Activated CD8-positive, alpha-beta T cell treated with anti-CD3 and anti-CD28 coated beads, Interleukin-2, amount 10 ng/mL, durations not matched to agents 7 days and 5 days (primary cell): ENCODE measurements at places on chromosomes 6 and 20. TPM values are rescaled to one million over a fixed set of nuclear protein-coding genes. Genes with fewer than 3 reads are reported as not detected.

DNA sequence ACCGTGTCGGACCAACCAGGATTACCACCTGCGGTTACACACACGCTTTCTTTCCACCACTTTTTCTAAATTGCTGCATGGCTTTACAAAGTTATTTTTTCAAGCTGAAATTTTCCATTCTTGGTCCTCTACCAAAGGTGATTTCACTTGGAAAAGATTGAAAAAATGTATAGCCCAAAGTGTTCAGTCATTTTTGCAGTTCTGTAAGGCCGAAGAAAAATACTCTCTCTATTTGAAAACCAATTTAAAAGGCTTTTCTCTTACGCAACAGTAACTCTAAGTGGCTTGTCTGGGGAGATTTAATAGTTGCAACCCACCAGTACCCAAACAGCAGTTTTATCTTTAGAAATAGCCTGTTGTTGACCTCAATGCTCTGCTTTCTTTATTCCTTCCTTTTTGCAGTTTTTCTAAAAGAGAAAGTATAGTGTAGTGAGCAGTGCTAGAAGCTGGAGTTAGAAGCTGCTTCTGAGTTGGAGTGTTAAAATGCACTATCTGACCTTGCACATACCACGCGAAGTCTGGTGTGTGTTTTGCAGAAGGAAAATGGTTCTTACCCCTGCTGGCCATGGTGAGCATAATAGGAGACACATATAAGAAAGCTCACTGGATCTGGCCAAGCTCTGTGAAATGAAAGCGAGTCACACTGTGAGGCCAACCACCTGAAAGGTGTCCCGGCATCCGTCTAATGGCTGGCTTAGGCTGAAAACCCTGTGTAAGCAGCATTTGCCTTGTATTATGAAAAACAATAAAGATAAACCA is 271.6 kb upstream of the PRND start:
- no peak overlapping the region for H3K4me3 ChIP-seq
- no peak for DNase-seq
- peaks cover 13% of the 10 kb centered on the region for H3K27me3 ChIP-seq
- no peaks in the 10 kb centered on the region for H3K4me1 ChIP-seq

GRCh38 chr6:42618686-42619085 is 54.9 kb downstream of the UBR2 start:
- H3K27ac ChIP-seq = no peak overlapping the region
- peaks cover 45% of the 10 kb centered on the region for H3K36me3 ChIP-seq
- peaks cover 19% of the 10 kb centered on the region for H3K4me1 ChIP-seq
- H3K4me3 ChIP-seq = no peak overlapping the region
- no peaks in the 10 kb centered on the region for H3K27me3 ChIP-seq

GRCh38 chr6:14384175-14384949 is 266.8 kb downstream of the CD83 start:
- peaks cover 56% of the 10 kb centered on the region for H3K4me1 ChIP-seq
- no peak for DNase-seq
- no peaks in the 10 kb centered on the region for H3K36me3 ChIP-seq

- no peaks in the 10 kb centered on the region for H3K4me1 ChIP-seq
- peaks cover 6% of the 10 kb centered on the region for H3K27me3 ChIP-seq
- H3K4me3 ChIP-seq = no peak overlapping the region
- no peak overlapping the region for H3K27ac ChIP-seq
These were observed 230.0 kb upstream of the BTBD3 start for GRCh38 chr20:11687546-11688292.

GRCh38 chr6:133548423-133549159 is 307.4 kb downstream of the EYA4 start:
- H3K27me3 ChIP-seq = no peaks in the 10 kb centered on the region
- H3K4me1 ChIP-seq = no peaks in the 10 kb centered on the region
- H3K27ac ChIP-seq = no peak overlapping the region
- no peaks in the 10 kb centered on the region for H3K36me3 ChIP-seq
- H3K4me3 ChIP-seq = no peak overlapping the region

GRCh38 chr6:30830438-30830837 is 53.9 kb upstream of the DDR1 start:
- peak overlapping the region; percentile 82 for H3K4me3 ChIP-seq
- H3K27ac ChIP-seq = peak overlapping the region; percentile 91
- H3K36me3 ChIP-seq = peaks cover 18% of the 10 kb centered on the region
- H3K27me3 ChIP-seq = no peaks in the 10 kb centered on the region
- no peak for DNase-seq

The ENPP3 gene
- 0.47 TPM for total RNA-seq

- H3K27me3 ChIP-seq = peaks cover 2% of the 10 kb centered on the region
- no peaks in the 10 kb centered on the region for H3K4me1 ChIP-seq
- no peaks in the 10 kb centered on the region for H3K36me3 ChIP-seq
- no peak for DNase-seq
- H3K4me3 ChIP-seq = no peak overlapping the region
These were observed 94.2 kb upstream of the MYL9 start for GRCh38 chr20:36447101-36447500.

DNA sequence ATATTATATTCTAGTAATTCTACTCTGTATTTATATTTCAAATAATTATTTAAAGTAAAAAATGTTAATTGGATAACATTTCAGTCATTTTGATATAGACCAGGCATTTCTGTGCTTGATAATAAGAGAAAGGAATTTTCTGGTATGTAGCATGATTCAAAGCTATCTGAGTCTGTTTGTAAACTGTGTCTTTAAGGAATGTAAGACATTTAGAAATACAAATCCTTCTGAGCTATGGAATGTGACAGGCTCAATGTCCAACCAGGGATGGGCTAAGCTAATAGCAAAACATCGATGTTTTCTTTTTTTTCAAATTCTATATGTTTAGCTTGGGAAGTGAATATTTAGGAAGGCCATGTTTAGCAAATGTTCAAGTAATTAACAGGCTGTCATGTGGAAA is 41.5 kb upstream of the FAM83B start:
- no peaks in the 10 kb centered on the region for H3K36me3 ChIP-seq
- no peaks in the 10 kb centered on the region for H3K27me3 ChIP-seq
- DNase-seq = no peak
- no peak overlapping the region for H3K27ac ChIP-seq

The TRMT11 gene
- 17.1 TPM for total RNA-seq

The HLA-DPB1 gene
- total RNA-seq = 22.8 TPM

DNA sequence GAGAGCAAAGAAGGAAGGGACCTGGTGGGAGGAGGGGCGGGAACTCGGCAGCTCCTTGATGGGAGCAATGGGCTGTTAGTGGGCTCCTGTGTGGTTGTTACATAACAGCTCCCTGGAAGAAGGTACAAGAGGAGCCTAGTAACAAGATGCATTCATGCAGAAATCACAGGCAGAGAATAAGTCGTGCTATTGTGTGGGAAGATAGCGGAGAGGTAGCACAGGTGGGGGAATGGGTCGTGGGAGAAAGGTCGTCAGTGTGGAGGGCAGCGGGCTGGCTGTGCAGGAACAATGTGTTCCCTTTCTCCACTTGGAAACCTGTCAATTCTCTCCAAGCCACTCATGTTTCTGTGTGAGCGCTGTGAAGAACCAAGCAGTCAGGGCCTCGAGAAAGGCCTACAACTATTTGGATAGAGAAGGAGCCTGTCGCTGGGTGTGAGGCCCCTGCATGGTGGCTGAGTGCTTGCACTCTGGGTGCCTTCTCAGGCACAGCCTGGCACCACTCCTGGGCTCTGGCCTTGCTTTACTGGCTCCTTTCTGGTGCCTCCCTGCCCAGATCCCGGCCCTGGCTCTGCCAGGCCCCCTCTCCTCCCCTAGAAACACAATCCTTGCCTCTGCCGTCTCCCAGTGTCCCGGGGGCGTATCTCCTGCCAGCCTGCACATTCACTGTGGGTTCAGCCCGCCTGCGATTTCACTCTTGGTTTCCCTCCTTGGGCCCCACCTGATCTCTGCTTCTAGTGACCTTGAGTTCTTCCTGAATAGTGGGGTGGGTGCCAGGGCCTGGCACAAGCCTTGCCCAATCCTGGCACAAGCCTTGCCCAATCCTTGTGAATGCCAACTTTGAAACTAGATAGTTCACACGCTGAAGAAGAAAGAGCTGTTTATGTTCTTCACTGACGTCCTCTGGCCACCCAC is 7.4 kb upstream of the FGD2 start:
- no peak overlapping the region for H3K4me3 ChIP-seq
- no peaks in the 10 kb centered on the region for H3K4me1 ChIP-seq
